ENCODE measurements at places on chromosomes 2 and 18.

GRCh38 chr2:207528980-207529329 lies 807 bp upstream of the CREB1 start:
- DNase-seq: no peak

DNA sequence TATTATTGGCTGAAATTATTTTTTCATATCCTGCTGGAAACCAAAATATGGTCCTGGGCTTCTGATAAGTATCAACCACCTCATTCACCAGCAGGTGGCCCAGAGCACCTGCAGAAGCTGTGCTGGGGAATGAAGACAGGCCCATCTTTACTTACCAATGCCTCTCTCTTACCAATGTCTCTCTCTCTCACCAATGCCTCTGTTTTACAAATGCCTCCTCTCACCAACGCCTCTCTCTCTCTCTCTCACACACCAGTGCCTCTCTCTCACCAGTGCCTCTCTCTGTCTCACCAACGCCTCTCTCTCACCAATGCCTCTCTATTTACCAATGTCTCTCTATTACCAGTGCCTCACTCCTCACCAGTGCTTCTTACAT lies 2.3 kb upstream of the MAL start:
- peak; percentile 61 for DNase-seq

- DNase-seq: no peak
Measured at GRCh38 chr2:106193690-106193976, 468 bp downstream of the UXS1 start.

GRCh38 chr2:150135223-150135883 lies 352.1 kb downstream of the RND3 start:
- DNase-seq: no peak

DNA sequence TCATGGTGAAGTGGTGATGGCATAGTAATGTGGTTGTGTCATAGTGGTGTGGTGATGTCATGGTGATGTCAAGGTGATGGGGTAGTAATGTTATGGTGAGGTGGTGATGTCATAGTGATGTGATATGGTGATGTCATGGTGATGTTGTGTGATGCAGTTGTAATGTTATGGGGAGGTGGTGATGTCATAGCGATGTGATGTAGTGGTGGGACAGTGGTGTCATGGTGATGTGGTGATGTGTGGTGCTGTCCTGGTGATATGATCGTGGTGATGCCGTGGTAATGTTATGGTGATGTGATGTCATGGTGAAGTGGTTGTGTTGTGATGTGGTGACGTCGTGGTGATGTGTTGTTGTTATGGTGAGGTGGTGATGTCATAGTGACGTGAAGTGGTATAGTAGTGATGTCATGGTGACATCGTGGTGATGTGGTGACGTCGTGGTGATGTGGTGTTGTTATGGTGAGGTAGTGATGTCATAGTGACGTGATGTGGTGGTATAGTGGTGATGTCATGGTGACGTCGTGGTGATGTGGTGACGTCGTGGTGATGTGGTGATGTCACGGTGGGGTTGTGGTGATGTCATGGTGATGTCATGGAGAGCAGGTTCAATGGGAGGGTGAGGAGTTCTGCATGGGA lies 242.7 kb upstream of the MYT1L start:
- peak; percentile 7 for DNase-seq

DNA sequence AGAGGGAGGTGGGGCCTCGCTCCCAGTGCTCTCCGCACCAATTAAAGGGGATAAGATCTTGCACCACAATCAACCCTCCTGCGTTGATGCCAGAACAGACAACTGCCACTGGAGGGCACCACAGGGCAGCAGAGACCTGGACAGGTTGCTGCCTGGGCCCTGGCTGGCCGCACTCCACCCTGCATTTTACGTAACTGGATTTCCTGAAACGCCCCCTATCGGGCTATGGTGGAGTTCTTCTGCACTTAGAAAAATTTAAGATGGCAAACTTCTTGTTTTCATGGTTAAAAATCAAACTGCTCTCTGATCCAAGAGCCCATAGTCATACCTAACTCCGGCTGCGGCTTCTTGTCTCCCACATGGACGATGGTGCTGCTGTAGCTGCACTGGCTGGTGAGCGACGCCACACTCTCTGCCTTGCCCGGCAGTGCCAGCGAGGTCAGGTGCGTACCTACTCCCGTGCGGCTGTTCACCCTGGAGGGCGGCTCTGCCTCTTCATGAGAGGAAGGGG lies 16.8 kb upstream of the HES6 start:
- DNase-seq: peak; percentile 92

DNA sequence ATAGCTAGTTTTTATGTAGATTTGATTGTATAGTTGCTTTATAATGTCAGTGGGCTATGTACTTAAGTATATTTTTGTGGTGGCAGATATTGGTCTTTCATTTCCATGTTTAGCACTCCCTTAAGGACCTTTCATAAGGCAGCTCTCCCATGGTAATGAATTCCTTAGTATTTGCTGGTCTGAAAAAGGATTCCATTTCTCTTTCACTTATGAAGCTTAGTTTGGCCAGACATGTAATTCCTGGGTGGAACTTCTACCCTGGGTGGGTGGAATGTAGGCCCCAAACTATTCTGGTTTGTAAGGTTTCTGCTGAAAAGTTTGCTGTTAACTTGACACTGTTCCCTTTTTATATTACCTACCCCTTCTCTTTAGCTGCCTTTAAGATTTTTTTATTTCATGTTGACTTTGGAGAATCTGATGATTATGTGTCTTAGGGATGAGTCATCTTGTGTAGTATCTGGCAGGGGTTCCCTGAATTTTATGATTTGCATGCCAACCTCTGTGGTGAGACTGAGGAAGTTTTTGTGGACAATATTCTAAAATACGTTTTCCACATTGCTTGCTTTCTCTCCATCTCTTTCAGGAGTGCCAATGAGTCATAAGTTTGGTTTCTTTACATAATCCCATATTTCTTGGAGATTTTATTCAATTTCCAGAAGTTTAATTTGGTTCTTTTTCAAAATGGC lies 65.4 kb upstream of the VRK2 start:
- no peak for DNase-seq

DNA sequence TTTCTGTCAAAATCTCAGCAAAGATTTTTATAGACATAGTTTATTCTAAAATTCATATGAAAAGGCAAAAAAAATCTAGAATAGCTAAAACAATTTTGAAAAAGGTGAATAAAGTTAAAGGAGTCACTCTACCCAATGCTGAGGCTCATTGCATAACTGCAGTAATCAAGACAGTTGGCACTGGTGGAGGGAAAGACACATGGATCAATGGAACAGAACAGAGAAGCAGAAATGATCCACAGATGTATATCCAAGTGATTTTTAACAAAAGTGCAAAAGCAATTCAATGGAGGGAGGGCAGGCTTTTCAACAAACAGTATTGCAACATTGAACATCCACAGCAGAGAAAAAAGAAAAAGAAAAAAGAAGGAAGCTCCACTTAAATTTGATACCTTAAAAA lies 162.8 kb downstream of the RBM43 start:
- no peak for DNase-seq

DNA sequence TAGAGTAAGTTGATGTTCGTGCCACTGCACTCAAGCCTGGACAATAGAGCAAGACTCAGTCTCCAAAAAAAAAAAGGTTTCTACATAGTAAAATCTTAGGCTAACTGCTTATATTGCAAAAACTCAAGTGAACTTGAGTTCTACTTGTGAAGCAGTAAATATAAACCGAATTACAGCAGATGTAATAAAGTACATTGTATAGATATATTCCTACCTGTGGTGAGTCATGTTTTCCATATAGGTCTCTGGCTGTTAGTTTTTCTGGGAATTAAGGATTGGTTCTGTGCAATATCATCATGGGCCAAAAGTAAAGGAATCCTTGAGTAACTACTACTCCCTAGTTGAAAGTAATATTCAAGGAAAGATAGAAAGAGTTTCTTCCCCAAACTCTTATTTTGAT lies 159.9 kb downstream of the DYM start:
- no peak for DNase-seq

DNA sequence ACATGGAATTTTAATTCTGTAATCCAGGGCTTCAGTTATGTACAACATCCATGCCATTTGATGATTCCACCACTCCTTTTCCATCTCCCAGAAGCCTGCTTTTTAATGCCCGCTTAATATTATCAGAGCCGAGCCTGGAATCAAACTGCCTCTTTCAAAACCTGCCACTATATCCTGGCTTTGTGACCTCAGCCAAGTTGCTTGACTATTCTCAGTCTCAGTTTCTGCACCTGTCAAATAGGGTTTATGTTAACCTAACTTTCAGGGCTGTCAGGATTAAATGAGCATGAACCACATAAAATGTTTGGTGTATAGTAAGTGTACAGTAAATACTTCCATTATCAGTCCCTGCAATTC lies 108.7 kb downstream of the XRCC5 start:
- DNase-seq: no peak

DNA sequence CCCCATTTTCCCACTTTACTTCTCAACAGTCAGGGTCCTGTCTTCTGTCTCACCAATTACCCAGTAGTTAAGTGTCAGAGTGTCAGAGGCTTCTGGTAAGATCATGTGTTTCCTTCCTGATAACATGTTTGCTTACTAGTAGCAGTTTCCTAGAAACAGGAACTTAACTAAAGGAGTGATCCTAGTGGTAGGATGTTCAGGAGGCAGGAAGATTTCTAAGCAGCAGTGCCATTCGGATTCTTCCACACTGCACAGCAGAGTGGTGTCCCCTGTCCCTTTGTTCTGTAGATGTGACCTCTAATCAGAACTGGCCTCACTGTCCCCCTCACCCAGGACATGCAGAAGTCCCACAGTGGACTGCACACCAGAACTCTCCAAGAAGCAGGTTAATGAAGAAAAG lies 221.8 kb upstream of the OSR1 start:
- no peak for DNase-seq

DNA sequence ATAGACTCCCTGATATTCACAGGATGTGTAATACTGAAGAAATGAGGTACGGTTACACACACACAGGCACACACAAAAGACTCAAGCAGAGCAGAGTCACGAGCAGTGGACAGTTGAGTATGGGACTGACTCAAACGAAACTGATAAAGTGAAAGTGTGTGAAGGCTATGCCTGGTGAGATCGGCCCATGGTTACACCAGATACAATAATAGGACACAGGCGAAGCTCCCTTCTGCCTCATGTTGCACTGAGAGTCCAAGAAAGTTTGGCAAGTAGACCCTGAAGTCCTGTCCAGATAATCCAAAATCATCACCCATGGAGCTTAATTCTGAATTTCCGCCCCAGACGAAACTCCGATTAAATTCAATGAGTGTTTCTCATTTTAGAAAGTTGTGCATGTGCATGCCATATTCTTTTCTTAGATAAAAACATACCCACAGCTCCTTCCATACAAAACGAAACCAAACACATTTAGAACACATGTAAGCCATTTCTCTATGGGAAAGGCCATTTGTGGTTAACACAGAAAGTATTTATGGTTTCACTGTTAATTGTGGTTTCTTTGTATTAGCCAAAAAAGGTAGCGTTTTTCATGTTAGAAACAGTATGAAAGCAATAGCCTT lies 567.6 kb downstream of the PLCL1 start:
- no peak for DNase-seq

GRCh38 chr2:105488285-105488684 lies 89.4 kb upstream of the FHL2 start:
- DNase-seq: no peak

- no peak for DNase-seq
Measured at GRCh38 chr2:123609077-123609476, 416.0 kb upstream of the CNTNAP5 start.

Data from kidney (tissue), 22 donors.